Frontal cortex (tissue), 4 donors: ENCODE measurements at places on chromosomes 7 and 10.
A peak's percentile ranks its signal among the peaks of the same experiment; 100 is the strongest.

- DNase-seq, result no peak
Observed at GRCh38 chr7:69185170-69185569, 413.1 kb upstream of the AUTS2 start.

- DNase-seq, result peak; percentile 52
Observed at GRCh38 chr10:43461950-43462349, 25.0 kb downstream of the ZNF487 start.

- DNase-seq, result no peak
Observed at GRCh38 chr10:102735065-102735562, 8.6 kb upstream of the WBP1L start.

DNA sequence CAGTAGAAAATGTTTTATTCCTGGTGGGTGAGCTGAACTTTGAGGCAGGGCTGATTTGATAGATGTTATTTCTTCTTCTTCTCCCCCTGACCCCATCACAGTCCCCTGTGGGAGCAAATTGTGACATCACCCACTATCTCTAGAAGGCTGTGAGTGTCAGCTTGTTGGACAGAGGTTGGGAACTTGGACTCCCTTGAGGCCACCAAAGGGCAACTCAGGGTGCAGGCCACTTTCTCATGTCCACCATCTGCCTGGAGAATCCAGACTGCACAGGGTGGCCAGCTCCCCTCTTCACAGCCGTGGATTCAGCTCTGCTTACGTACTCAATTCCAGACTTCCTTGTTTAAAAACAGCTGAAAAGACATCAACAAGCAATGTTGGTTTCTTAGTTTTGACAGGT lies 103.0 kb downstream of the LRRC18 start:
- no peak for DNase-seq

GRCh38 chr10:66843396-66843795 lies 82.4 kb upstream of the LRRTM3 start:
- DNase-seq, result no peak

GRCh38 chr10:11183015-11183414 lies 165.3 kb downstream of the CELF2 start:
- DNase-seq, result no peak

DNA sequence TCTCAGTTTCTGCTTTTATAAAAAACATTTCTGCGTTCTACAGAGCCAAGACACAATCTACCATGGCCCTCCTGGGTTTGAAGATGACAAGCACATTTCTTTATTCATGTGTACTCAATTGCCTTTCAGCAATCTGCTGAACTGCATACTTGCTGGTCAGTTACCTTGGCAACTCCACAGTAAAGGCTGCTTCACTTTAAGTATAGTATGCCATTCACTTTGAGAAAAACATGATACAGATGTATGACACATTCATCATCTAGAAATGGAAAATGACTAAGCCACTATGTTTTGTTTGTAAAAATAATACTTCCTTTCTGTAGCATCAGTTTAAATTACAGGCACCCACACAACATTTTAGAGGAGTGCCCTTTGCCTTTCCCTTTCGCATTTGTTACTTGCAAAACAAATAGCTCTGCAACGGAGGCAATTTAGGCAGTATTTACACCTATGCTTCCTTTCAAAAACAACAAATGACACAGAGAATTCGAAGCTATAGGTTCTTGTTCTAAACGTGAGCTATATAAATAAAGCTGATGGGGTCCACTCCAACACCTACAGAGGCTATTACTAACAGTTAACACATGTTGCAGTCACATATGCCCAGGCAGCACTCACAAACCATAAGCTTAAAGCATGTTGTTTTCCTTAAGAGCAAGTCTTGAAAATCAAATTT lies 23.5 kb downstream of the SGCE start:
- no peak for DNase-seq

DNA sequence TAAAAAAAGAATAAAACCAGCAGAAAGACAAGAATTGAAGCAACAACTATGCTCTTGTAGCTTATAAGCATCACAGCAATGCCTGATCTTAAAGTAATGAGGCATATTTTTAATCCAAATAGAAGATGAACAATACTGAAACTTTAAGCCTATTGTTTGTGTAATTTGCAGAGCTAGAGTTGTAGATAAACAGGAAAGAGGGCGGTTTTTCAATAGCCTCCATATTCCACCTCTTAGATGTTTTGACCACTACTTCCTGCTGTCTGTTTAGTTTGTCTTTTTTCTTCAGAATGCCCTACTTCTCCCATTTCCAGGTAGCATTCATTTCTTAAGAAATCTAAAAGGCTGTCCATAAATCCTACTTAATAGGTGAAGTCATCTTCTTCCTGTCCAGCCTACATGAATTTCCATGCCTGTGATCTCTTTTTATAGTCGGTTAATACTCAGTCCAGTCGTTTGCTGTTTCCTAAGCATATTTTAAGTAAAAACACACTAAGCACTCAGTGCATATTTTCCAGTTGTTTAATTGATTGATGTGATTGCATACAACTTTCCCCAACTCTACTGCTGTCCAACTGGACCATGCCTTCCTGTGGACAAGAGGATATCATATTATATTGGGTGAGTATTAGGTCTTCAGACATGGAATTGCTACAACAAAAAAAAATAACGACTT lies 308.1 kb downstream of the TFEC start:
- DNase-seq, result no peak

DNA sequence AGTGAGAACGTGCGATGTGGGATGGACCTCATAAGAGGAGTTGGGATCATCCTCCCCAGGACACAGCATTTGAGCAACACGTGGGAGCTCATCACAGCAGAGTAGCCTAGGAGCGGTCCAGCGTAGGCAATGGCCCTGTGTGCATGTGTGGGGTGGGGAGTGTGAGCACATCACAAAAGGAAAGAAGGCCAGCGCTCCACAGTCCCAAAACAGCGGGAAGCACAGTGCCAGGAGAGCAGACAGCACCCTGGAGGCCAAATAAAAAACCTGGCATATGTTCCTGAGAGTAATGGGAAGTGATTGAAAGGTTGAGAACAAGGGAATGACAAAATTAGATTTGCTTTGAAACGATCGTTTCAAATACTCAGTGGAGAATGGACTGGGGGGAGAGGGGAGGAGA lies 226.0 kb downstream of the C7orf25 start:
- no peak for DNase-seq
